ENCODE measurements at places on chromosomes 11 and 22. TPM values are rescaled to one million over a fixed set of nuclear protein-coding genes. Genes with fewer than 3 reads are reported as not detected.

The HTR3A gene
- total RNA-seq = not detected

The TBX1 gene
- 1.1 TPM for total RNA-seq

The KCNK4 gene
- not detected for total RNA-seq

DNA sequence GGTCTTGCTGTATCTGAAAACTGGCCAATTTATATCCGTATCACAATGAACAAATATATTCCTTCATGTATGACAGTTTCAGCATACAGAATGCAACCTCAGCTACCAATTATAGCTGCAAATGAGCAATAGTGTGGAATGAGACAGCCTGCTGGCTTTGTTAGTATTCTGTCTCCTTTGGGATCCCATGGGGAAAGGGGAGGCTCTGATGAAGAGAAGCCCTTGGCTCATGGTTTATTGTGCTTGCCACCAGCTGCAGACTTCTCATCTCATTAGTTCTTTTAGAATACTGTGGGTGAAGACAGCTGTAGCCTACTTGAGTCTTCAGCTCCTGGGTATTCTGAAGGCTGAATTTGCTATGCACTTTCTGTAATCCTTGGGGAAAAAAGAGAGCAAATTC, 42.4 kb downstream of the PITPNB start:
- H3K4me1 ChIP-seq = peaks cover 36% of the 10 kb centered on the region
- no peak overlapping the region for H3K27ac ChIP-seq
- DNase-seq = no peak
- no peaks in the 10 kb centered on the region for H3K27me3 ChIP-seq
- no peak overlapping the region for H3K4me3 ChIP-seq
- peaks cover 23% of the 10 kb centered on the region for H3K36me3 ChIP-seq

DNA sequence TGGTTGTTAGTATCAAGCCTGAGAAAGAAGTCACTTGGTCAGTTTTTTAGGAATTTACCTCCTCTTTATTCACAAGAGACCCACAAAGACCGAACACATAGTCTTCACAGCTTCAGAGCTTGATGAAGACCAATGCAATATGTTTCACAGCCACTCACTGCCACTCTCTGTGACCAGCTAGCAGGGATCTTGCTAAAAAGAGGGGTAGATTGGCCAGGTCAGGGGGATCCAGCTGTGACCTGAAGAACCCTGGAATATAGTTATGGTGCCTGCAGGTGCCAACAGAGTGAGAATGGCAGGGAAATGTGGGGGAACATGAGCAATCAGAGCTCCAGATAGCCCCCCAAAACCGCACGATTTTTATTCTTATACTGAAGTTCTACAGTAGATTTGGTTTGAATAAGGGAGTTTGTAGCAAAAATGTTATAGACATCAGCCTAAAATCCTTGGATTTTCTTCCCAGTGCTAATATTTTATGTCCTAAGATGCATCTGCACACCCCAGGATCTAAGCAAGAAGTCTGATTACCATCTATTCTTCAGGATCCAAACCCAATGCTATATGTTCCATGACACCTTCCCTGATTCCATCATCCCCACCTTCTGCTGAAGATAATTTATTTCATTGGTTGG, 8.7 kb downstream of the POU2AF1 start:
- H3K27ac ChIP-seq = no peak overlapping the region
- peaks cover 22% of the 10 kb centered on the region for H3K4me1 ChIP-seq
- DNase-seq = no peak
- no peak overlapping the region for H3K4me3 ChIP-seq
- H3K27me3 ChIP-seq = peaks cover 10% of the 10 kb centered on the region

GRCh38 chr11:116993599-116993998, 104.6 kb downstream of the SIK3 start:
- H3K36me3 ChIP-seq = peaks cover 4% of the 10 kb centered on the region
- peaks cover 15% of the 10 kb centered on the region for H3K4me1 ChIP-seq

DNA sequence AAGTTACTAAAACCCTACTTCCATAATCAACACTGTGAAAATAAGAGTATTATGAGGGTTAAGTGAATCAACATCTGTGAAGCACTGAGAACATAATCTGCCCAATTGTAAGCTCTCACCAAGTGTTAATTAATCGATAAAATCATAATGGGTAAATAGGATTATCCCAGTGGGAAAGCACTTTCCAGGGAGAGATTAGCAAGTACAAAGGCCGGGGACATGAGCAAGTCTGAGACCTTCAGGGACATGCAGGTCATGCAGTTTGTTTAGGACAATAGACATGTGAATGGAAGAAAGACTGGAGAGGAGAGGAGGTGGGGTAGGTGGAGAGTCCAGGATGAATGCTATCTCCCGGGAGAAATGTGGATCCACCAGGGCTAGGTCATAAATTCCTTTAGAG, 57.8 kb upstream of the FIBIN start:
- H3K4me3 ChIP-seq = no peak overlapping the region
- no peak overlapping the region for H3K27ac ChIP-seq
- no peaks in the 10 kb centered on the region for H3K36me3 ChIP-seq
- H3K27me3 ChIP-seq = no peaks in the 10 kb centered on the region
